ENCODE measurements at places on chromosomes 7 and 10. TPM values are rescaled to one million over a fixed set of nuclear protein-coding genes. Genes with fewer than 3 reads are reported as not detected.

FAM237B gene
- not detected for total RNA-seq

ASZ1 gene
- not detected for total RNA-seq

- DNase-seq: no peak
Observed at GRCh38 chr10:47288236-47288635, 11.8 kb upstream of the GDF10 start.

- no peak for DNase-seq
Observed at GRCh38 chr10:30705101-30705624, 75.6 kb upstream of the LYZL2 start.

KIAA1549 gene
- 29.0 TPM for total RNA-seq

SORBS1 gene
- 114 TPM for total RNA-seq

ABCB4 gene
- 3.8 TPM for total RNA-seq

PTF1A gene
- 4.4 TPM for total RNA-seq

- DNase-seq: no peak
Observed at GRCh38 chr7:53015463-53015862, 20.0 kb upstream of the POM121L12 start.

VIPR2 gene
- total RNA-seq: 7.3 TPM

Data from cerebellum (tissue), 4 donors.